ENCODE measurements at places on chromosomes 2 and 18.

DNA sequence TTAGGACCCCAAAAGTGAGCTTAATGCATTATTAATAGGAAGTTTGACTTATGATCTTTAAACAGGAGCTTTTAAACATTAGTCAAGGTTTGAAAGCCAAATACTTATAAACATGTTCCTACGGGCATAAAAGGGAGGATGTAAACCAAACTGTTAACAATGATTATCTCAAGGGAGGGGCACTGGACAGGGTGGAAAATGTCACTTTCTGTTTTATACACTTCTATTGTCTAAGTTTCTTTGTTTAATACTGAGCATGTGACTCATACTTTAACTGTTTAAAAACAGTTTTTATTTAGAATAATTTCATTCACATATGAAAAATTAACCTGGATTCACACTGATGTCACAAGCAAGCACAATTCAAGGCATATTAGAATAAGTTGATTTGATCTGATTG, 18.3 kb upstream of the ITGA6 start:
- DNase-seq = no peak

GRCh38 chr2:95053543-95053942, 28.0 kb downstream of the MAL start:
- DNase-seq = no peak

DNA sequence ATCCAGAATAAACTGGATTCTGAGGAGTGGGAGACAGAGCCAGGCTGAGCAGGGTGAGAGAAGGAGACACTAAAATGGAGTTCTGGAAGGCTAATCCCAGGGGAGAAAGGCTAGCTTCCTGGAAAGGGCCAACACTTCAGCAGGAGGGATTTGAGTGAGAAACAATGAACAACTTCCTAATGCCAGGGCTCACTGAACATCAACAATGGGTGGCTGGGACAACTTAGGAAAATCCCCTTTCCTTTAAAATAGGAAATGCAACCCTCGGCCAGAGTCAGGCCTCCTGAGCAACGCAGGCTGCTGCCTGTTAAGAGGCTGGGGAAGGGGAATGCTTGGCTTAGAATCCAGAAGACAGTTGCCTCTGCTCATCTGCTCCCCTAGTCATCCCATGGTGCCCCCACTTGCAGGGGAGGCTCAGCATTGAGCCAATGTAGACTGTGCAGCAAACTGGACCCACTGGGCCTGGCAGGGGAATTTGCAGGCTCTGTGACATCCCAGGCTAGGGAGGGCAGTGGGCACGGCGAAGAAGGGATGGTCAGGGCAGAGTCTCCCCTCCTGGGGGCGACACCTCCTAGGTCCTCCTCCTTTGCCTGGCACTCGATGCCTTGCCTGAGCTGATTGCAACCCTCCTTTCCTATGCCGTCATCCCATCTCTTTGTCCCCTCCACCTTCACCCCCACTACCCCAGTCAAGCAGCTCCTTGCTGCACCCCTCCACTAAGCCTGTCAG, 182.5 kb downstream of the TNS1 start:
- DNase-seq = no peak

GRCh38 chr2:15708161-15708560, 116.5 kb downstream of the DDX1 start:
- no peak for DNase-seq

GRCh38 chr2:56132138-56132537, 51.7 kb upstream of the CCDC85A start:
- no peak for DNase-seq
